ENCODE measurements at places on chromosomes 12 and 14.

DNA sequence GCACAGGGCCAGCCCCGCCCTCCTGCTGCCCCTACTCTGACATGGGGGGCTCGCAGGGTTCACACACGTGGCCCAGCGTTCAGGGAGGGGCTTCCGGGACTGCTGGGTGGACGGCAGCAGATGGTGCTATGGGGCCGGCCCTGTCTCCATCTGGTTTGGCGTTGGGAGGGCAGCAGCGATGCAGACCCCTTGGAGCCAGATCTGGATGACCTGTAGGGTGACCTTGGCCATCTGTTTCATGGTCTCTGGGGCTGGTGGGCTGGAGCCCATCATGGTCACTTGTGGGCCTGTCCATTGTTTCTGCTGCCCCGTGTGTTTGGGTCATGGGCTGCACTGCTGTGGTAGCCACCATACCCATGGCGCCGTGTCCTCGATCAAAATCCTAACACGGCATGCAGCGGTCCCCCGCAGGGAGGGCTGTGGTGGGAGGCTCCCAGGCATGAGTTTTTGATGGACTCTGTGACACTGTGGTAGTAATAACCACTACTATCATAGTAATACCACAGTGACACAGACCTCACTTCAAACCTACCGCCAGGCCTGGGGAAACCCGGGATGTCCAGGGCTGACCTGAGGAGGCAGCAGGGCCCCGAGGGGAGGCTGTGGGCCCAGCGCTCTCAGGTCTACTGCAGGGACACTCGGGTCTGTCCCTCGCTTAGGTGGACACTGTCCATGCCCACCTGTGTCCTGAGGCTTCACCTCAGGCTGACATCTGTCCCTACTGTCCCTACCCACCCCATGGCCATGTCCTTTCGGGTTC lies 359.4 kb downstream of the TMEM121 start:
- DNase-seq, result no peak

- no peak for DNase-seq
These were observed 13.1 kb downstream of the RERG start for GRCh38 chr12:15208140-15208539.

DNA sequence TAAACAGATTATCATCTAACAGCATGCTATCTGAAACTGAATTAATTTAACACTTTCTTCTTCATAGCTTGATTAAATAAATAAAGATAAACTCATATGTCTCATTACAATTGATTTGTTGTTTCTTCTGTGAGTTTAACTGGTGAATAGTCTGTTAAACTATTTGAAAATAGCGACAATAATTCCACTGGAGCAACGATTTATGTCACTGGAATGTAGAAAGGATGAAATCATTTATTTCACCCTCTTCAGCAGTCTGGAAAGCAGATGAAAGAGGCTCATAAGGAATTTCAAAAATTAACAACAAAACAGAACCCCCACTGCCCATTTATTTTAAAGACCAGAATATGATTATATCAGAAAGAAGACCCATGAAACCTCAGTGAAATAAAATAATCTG lies 1165.1 kb upstream of the USP15 start:
- DNase-seq, result no peak

- no peak for DNase-seq
These were observed 8.8 kb upstream of the PTGR2 start for GRCh38 chr14:73842851-73843250.

DNA sequence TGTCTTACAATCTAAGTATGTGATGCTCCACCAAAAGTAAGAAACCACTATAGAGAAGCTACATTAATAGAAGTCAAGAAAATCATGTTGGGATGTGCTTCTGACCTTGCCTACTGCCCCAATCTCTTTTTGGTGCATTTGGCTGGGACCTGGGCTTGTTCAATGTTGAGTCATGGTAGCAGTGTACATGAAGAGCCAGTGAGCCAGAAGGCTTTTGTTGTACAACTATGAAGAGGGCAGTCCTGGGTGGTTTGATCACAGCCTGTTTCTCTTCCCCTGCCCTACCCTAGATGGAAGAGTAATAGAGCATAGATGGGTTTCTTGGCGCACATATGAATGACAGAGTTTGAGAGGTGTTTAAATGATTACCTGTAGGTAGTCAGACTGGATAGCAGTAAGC lies 56.4 kb downstream of the UBR7 start:
- no peak for DNase-seq

DNA sequence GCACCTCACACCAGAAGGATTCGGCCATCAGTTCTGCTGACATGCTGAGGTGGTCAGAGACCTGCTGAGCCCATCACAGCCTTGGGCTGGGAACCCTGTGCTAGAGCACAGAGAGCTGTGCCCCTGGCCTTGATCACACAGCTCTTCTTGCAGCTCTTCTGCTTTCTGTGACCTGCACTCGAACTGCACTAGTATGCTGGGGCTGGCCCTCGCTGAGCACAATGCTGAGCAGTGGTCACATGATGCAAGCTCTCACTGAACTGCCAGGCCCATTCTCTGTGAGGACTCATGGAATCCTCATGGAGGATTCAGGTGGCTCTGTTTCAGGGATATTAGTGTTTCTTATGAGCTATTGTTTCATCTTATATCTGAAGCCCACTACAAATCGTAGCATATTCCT lies 22.5 kb downstream of the FBXO21 start:
- DNase-seq, result no peak

DNA sequence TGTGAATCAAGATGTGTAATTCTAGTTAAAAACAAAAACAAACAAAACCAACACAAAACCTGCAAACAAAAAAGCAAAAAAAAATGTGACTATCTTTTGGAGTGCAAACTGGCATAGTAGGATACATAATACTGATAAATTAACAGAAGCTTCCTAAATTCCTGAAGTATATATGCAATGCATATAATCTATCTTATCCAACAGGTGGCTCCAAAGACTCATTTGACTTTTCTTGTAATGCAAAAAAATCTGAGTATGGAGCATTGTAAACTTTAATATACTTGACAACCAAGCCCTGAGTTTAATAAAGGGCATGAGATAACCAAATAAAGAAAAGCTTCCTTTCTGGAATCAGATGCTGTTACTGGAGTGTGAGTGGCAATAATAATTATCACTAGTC lies 1003.6 kb downstream of the FSCB start:
- no peak for DNase-seq

GRCh38 chr14:76375947-76376404 lies at the start of gene ESRRB:
ESRRB (plus strand) TSS chr14:76376137; CDS start chr14:76376402, 265 bp downstream.
- no peak for DNase-seq

DNA sequence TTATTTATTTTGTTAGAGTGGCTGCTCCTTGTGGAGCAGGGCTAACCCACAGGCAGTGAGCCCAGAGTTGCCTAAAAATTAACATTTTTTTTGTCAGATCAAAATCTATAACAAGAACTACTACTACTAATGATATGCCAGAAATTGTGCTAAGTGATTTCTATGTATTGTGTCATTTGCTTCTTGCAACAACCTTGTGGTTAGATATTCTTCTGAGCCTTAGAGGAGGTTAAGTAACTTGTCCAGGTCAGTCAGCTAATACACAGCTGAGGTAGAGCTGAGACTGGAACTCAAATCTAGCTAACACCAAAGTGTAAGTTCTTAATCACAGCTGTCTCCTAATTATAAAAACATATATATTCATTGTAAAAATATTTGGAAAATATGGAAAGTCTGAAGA lies 29.8 kb downstream of the CFL2 start:
- DNase-seq, result no peak

GRCh38 chr12:44774815-44775411 lies 101.2 kb downstream of the NELL2 start:
- DNase-seq, result peak; percentile 55

DNA sequence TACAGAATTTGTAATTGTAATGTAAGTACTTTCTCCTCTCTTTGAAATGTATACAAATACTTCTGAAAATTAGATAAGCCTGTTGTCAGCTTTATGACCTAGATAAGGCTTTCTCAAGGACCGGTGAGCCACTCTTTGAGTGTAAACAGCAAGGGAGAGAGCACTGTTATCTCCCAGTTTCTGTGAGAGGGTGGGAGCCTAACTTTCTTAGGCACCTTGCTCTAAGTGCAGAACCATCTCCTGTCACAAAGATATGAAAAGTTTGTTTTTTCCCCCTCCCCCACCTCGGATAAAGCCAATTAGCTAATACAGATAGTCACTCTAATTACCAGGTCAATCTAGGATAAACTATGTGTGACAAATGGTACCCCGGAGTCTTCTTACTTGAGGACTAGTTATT lies 35.8 kb downstream of the CAPS2 start:
- DNase-seq, result no peak

GRCh38 chr12:81597928-81598604 lies 161.1 kb downstream of the PPFIA2 start:
- no peak for DNase-seq

GRCh38 chr12:94190623-94191022 lies 42.2 kb downstream of the PLXNC1 start:
- no peak for DNase-seq

DNA sequence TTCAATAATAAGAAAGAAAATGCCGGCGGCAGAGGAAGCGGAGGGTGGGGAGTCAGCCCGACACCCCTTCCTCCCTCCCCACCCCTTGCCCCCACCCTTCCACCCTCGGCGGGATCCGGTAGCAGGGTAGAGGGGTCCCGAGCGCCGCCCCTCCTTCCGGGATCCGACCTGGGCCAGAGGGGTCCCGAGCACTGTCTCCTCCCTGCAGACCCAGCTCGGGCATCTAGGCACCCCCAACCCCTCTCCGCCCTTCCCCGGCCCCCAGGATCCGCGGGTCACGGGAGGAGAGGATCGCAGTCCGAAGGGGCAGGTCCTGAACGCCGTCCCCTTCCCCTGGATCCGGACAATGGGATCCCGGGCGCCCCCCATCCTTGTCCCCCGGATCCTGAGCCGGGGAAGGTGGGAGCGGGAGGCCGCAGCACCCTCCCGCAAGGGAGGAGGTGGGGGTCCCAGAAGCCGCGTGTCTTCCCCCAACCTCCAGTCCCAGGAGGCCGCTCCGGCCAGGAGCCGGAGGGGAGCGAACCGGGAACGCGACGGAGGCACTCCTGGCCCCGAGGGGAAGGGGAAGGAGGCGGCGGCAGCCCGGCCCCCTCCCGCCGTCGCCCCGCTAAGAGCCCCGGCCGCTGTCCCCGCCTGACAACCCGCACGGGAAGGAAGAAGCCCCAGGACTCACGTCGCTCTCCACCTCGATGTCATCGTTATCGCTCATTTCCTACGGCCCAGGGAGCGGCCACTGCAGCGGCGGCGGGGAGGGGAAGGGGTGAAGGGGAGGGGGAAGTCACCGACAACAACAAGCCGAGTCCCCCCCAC lies 481 bp downstream of the MAX start:
- peak; percentile 18 for DNase-seq

DNA sequence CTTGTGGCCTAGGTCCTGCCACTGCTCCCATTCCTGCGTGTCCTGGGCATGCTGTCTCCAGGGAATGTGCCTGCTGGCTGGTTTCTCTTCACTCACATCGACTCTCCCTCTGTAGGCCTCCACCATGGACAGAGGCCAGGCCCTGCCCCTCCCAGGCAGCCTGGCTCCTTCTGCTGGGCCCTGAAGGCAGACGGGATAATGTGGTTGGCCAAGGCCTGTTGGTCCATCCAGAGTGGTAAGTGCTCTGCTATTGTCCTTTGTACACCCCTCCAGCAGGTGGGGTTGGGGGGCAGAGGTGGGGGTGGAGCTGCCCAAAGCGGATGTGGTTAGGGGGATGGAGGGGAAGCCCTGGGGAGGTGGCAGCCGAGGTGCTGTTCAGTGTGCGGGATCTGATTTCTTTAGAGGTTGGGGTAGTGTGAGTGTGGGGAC lies 9.5 kb upstream of the NR4A1 start:
- DNase-seq, result peak; percentile 60

DNA sequence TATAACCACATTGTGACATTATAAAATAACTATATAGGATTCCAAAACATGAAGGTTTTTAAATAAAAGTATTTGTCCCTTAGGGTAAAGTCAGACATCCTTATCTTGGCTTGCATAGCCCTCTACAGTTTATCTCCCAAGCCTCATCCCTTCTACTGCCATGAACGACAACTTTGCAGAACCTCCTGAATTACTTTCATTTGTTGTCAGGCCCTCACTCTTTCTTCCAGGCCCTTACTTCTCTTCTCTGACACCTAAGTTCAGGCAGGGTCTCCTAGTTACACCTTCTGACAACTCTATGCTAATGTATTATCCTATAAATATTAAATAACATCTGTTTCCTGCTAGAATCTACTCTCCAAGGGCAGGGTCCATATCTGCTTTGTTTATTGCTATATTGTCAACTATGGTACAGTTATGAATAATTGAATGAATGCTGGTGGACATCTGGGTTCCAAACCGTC lies 115.7 kb upstream of the MDM1 start:
- no peak for DNase-seq

DNA sequence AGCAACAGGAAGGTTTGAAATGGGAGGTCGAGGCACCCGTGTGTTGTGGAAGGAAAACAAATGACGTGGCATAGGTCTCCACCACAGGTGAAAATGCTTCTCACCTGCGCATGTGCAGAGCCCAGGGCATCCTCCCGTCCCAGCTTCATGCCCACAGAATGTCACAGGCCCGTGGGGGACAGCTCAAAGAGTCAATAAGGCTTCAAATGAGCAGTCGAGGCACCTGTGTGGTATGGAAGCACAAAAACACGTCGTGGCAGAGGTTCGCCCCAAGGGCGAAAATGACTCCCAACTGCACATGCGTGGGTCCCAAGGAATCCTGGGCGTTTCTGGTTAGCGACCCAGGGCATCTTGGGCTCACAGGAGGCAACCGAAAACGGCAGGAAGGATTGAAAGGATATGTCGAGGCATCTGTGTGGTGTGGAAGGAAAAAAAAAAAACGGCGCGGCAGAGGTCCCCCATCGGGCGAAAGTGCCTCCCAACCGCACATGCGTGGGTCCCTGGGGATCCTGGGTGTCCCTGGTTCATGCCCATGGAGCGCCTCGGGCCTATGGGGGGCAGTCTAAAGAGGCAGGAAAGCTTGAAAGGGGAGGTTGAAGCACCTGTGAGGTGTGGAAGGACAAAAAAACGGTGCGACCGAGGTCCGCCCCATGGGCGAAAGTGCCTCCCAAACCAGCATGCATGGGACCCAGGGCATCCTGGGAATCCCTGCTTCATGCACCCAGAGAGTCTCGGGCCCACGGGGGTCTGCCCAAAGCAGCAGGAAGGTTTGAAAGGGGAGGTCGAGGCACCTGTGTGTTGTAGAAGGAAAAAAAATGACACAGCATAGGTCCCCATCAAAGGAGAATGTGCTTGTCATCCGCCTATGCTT lies 578.5 kb downstream of the ALG10 start:
- DNase-seq, result no peak

GRCh38 chr14:57182760-57183503 lies 85.8 kb downstream of the EXOC5 start:
- DNase-seq, result peak; percentile 28

GRCh38 chr14:65860956-65861611 lies 448.6 kb downstream of the FUT8 start:
- DNase-seq, result no peak

- DNase-seq, result no peak
These were observed 785 bp upstream of the ACTN1 start for GRCh38 chr14:68979722-68980451.

- no peak for DNase-seq
These were observed 158.1 kb downstream of the AEBP2 start for GRCh38 chr12:19597167-19598026.

DNA sequence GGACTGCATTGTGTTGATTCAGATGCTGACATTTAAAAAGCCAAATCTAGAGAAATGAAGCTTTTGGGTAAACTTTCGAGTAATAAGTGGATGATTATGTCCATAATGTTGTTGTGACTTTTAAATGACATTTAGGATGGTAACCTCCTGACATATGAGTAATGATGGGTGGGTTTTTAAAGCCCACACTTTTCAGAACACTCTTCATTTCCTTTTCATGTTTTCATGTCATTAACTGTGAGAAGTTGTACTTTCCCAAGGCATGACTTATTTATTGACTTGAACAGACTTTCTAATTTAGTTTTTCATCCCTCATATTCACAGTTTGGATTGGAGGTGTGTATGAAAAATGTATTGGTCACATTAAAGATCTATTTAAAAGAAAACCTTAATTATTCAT lies 35.5 kb downstream of the RGS6 start:
- DNase-seq, result peak; percentile 42

Data from GM12865 (cell line).